Activated T-helper 1 cell treated with anti-CD3 and anti-CD28 coated beads, Interleukin-12 subunit alpha, Interleukin-12 subunit beta, Interleukin-2, Interleukin-4 antibody, amounts not matched to agents 30 ng/mL and 10 ng/mL and 1 ng/mL, durations not matched to agents 14 hours and 24 hours and 36 hours (primary cell): ENCODE measurements at places on chromosomes 3 and 15. TPM values are rescaled to one million over a fixed set of nuclear protein-coding genes. Genes with fewer than 3 reads are reported as not detected.

DNA sequence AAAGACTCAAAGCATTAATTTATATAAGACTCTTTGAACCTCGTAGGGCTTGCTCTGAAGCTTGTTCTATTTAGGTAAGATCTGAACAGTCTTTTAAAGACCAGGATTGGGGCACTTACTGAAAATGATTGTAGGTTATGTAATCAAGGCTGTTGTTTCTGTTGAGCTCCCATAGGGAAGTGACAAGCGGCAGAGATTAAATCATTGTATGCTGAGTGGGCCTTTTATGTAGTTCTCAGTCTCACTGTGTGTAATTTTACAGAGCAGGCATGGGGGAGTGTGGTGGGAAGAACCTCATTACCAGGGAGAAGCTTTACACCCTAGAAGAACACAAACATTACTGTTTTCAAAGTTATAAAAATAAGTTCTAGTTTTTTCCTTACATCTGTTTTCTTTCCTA, 160.0 kb upstream of the SNTN start:
- no peak for DNase-seq

- no peak for DNase-seq
These were observed 34.5 kb downstream of the ESYT3 start for GRCh38 chr3:138468886-138469285.

- DNase-seq: no peak
These were observed 19.5 kb downstream of the LNP1 start for GRCh38 chr3:100420885-100421284.

The SPTBN5 gene
- 1.2 and 1.9 TPM in 2 replicates for total RNA-seq

- no peak for DNase-seq
These were observed 65.9 kb downstream of the SYN2 start for GRCh38 chr3:12070098-12070497.

The C15orf62 gene
- 0.36 and 0.37 TPM in 2 replicates for total RNA-seq

DNA sequence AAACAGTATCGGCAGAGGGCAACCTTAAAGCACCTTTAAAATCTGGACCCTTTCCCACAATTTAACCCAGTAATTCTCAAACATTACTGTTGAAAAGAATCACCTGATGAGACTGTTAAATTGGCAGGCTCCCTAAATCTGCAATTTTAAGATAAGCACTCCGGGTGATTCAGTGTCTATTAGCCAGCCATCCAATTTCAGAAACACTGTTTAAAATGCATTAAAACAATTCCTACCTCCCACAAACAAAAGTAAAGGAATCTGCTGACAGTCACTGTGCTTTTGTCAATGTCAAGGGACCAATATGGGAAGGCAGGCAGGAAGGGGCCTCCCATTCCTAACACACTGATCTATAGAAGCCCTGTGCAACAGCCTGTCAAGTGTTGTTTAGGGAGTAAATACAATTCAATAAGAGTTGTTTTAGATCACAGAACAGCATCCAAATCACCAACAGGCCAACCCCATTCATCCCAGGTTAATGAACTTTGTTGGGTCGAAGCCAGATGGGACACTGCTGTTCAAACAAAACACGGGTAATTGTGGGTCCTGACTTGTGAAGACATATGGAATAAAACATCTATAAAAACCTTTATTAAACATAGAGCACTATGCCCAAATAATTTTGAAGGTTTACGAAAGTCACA, 21.4 kb downstream of the SIAH2 start:
- DNase-seq: no peak

The GOLGA6L4 gene
- total RNA-seq: 1.0 and 2.0 TPM in 2 replicates

GRCh38 chr3:188184160-188184559, 30.2 kb downstream of the LPP start:
- DNase-seq: no peak

The PRTG gene
- not detected in 2 replicates for total RNA-seq

DNA sequence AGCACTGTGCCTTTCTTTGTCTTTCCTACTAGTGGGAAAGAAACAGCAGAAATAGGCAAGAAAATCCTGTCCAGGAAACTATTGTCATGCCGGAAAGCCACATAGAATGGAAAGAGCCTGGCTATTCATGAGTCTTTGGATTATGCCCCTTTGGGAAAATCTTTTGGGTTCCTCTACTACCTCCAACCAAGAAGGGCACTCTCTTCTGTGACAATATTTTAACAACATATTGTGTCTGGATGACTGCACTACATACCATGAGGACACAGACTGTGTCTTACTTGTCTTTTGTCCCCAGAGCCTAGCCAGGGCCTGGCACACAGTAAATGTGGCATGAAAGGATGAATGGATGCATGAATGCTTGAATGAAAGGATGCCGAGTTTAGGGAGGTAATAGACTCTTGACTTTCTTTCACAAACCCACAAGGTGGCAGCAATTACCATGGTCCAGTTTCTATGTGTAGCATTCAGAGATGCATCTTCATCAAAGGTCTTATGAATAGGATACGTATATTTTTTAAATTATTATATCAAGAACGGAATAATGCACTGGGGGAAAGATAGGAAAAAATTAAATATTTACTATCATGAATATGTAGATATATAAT, 30.3 kb downstream of the ARL14 start:
- DNase-seq: peak; percentile 8

The ANP32A gene
- 275 TPM in 2 replicates for total RNA-seq

- DNase-seq: no peak
These were observed 32.2 kb downstream of the EPHB1 start for GRCh38 chr3:134827213-134827612.

DNA sequence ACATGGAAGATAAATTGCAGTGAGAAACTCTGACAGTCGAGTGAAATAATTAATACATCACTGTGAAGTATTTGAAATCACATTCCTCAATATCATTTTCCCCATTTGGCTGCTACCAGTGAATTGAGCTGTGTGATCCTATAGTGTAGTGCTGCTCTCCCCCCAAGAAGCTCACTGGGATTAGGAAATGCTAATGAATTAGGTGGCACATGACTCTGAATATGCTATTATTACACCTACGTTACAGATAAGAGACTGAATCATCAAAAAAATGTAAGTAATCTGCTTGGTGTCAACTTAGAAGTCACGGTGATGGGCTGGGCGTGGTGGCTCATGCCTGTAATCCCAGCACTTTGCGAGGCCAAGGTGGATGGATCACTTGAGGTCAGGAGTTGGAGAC, 34.7 kb upstream of the SYNM start:
- no peak for DNase-seq

GRCh38 chr3:25906132-25906906, 116.4 kb downstream of the OXSM start:
- DNase-seq: no peak

DNA sequence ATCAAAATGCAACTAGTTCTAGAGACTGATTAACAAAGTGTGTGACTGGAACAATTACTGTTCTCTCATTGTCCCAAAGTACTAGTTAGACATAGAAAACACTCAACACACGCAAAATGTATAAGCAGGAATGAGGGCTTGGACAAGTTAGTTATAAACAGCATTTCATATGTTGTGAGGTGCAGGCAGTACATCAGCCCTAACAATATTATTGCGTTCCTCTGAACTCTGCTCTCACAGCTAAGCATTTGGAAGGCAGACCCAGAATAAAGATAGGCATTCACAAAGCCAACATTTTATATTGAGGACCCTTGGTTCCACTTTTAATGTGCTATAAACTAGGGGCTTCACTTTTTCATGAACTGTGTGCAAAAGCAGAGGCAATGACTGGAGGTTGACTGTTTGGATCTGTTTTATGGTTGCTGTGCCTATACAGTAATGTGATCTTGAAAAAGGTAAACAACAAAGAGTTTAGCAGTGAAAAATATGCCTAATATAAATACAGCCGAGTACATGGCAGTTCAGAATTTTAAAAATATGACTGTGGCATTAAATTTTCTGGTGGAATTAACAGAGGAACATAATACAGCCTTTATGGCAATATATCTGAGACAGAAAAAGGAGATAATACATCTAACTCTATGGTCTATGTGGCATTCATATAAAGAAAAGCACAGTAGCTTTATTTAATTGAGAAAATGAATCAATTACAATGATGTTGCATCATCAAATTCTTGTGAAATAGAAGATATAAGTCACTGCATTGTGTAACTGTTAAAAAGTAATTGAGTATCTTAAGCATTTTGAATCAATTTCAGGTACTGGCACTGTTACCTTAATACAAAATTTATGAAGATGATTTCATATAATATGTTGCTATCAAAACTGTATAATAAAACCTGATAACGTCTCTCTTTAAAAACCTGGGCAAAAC, 80.0 kb upstream of the SKOR1 start:
- DNase-seq: no peak

GRCh38 chr15:101315736-101316135, 20.7 kb upstream of the SNRPA1 start:
- no peak for DNase-seq
